ENCODE measurements at places on chromosomes 4 and X.

DNA sequence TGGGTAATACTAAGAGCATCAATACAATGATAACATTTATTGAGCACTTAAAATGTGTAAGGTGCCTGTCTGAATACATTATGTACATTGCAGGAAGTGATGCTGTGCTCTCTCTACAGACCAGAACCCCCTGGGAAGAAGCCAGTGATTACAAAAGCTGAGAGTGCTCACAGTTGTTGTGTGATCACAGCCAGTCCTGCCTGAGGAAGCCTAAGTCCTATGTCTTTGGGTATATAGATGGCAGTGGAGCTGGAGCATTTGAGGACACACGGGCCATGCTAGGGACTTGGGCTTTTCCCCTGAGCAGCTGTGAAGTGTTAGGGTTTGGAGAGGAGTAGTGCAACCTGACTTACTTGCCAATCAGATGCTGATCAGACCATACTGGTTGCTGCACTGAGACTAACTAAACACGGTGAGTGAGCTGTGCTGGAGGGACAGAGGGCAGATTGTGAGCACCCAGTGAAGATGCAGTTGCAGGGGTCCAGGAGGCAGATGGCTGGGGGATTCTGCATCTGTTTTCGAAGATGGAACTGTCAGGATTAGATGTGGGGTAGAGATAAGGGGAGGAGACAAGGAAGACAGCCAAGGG, 60.8 kb upstream of the TBC1D14 start:
- DNase-seq, result no peak

- DNase-seq, result no peak
Observed at GRCh38 chrX:119189595-119189994, 46.5 kb upstream of the PGRMC1 start.

DNA sequence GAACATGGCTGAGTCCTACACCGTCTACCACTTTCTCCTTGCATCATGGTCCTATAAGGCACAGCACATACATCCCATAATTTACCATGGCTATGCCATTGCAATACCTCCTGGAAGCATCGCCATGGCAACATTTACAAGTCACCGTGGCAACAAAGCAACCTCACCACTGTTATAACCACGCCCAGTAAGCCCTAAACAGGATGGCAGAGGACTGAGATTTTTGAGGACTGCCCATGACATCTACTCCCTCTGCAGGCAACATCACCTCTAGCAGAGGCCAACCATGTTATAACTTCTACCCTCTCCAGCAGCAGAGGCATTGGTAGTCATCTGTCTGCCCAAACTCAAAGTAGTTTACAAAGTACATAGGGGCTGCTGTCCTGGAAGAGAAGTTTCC, 29.7 kb downstream of the BCOR start:
- no peak for DNase-seq

DNA sequence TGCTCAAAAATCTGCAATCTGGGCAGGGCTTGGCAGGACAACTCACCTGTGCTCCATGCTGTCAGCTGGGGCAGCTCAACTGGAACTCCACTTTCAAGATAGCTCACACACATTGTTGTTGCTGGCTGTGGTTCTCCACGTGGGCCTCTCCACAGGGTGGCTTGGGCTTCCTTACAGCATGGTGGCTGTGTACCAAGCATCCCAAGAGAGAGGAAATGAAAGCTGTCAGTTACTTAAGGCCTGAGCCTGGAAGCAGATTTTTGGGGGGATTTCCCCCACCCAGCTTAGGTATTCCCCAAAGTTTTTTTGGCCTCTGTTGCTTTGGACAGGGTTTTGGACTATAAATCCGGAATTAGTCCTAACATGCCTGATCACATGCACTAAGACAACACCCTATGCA, 81.0 kb downstream of the BCOR start:
- no peak for DNase-seq

GRCh38 chr4:3790006-3790561, 23.9 kb downstream of the ADRA2C start:
- no peak for DNase-seq

GRCh38 chrX:153873282-153874084, 12.5 kb downstream of the L1CAM start:
- DNase-seq, result no peak

GRCh38 chr4:92789741-92790140, 486.0 kb downstream of the GRID2 start:
- no peak for DNase-seq

GRCh38 chr4:117134386-117134785, 49.0 kb upstream of the TRAM1L1 start:
- DNase-seq, result peak; percentile 3

DNA sequence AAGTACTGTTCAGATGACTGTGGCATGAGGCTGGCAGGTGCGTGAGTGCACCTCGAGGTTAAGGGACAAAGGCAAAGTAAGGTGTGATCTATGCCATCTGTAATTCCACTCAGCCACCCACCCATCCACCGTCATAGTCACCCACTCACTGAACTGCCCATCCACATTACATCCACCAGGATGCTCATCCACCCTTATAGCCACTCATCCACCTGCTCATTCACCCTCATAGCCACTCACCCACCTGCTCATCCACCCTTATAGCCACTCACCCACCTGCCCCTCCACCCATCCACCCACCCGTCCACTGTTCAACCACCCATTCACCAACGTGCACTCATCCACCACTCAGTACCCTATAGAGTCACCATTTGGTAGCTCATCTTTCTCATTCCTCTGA, 64.1 kb upstream of the UXT start:
- DNase-seq, result no peak

DNA sequence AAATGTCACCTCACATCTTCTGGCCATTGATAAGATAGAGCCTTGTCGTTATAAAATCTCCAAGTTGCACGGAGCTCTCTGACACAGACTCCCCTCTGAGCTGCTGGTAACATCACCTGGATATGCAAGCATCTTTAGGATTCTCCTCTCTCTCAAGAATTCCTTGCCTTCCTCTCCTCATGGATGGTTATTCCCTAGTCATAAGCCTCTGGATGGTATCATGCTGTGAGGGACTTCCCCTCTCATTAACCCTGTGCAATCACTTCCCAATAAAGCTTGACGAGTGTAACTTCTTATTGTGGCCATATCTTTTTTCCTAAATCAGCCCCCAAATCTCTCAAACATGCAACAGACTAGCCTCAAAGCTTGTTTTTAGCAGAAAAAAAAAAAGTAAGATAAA, 1057.0 kb upstream of the SLIT2 start:
- no peak for DNase-seq

- no peak for DNase-seq
Observed at GRCh38 chr4:27005501-27005900, 144.9 kb downstream of the STIM2 start.

- DNase-seq, result no peak
Observed at GRCh38 chrX:69314436-69315348, 149.4 kb upstream of the PJA1 start.

DNA sequence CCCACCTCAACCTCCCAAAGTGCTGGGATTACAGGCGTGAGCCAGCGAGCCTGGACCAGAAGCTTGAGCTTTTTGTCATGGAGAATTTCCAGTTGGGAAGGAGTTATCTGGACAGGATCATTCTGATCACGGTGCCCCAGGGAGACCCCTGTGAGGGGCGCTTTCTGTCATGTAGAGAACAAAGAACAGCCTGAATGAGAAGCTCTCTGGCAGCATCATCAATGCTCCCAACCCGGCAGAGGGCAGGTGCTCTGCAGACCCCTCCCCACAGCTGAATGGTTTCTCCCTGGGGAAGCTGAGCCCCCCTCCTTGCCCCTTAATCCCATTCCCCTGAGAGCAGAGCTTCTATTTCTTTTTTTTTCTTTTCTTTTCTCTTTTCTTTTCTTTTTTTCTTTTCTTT, 7.3 kb upstream of the CSF2RA start:
- DNase-seq, result no peak

DNA sequence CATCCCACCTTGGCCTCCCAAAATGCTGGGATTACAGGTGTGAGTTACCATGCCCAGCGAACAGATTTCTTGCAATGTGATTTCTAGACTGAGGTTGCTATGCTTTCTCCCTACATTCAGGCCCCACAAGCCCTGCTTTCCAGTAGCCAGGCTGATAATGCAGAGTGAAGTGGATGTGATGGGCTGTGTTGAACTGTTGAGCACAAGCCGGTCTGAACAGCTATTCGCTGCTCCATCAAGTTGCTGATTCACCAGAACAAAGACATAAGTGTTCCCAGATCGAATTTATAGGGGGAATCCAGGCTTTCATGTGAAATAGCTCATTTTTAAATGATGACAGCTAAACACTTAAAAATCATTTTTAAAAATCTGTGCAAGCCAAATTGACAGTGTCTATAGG, 8.0 kb downstream of the NIPAL1 start:
- no peak for DNase-seq

DNA sequence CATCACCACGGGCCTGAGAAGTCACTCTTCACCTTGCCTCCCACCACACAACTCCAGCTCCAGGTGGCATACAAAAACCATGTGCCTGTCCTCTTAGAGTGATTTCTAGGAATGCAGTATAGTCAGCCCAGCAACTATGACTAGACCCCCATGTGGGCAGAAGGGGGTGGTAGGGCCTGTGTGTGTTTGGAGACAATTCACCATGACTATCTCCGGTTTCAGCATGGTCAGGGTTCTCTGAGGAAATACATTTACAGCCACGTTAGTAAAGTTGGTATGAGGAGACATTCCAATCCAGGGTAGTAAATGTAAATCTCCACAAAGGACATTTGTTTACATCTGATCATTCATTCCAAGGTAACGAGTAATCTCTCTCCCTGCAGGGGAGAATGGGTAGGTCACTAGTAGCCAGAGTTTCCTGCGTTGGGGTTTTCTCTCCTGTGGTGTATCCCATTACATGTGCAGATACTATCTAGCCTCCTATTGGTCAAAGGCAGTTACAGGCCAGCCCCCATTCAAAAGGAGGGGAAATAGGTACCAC, 4.2 kb upstream of the MTMR1 start:
- DNase-seq, result no peak

DNA sequence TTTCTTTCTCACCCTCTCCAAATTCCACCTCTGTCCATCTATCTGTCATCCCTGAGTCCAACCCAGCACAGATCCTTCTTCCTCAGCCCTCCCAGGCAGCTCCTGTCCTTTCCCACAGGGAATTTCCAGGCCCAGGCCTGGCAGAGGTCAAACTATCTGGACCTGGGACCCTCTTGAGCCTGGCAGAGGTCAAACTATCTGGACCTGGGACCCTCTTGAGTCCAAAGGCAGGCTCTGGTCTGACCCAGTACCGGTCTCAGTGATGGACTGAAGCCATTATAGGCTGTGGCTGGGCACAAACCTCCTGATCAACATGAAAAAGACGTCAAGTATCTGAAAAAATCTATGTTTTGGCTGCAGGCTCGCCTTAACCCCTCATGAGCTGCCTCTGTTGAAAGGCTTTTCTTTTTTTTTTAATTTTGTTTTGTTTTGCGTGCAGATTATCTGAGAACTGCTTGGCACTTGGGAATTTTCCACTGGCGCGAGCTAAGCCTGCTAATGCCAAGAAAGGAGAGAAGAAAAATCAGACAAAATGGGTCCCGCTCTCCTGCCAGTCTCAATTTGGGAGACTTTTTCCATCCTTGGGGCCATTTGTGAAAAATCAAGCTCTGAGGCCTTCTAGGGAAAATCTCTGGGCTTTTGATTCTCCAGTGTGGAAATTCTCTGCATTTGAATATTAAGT, 31.2 kb downstream of the MSX1 start:
- no peak for DNase-seq

DNA sequence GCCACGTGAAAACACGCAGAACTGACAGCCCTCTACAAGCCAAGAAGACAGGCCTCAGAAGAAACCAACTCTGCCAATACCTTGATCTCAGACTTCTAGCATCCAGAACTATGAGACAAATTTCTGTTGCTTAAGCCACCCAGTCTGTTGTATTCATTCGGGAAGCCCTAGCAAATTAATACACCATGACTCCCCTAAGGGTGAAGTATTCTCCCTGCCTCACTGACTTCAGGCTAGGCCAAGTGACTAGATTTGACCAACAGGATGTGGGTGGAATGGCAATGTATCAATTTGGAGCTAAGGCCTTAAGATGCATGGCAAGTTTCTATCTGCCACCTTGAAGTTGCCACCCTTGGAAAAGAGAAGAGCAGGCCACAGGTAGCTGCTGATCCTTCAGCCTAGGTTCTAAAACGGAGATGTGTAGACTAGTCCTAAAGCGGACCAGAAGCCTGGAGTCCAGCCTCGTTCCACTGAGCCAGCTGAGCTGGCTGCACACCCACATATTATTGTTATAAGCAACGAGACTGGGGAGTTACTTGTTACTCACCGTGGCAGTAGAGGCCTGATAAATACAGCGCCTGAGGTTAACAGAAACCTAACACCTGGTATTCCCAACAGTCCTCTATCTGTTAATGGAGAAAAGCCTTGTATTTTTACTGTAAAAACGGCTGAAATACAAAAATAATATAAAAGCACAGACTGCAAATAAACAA, 16.4 kb downstream of the SCARB2 start:
- DNase-seq, result no peak

DNA sequence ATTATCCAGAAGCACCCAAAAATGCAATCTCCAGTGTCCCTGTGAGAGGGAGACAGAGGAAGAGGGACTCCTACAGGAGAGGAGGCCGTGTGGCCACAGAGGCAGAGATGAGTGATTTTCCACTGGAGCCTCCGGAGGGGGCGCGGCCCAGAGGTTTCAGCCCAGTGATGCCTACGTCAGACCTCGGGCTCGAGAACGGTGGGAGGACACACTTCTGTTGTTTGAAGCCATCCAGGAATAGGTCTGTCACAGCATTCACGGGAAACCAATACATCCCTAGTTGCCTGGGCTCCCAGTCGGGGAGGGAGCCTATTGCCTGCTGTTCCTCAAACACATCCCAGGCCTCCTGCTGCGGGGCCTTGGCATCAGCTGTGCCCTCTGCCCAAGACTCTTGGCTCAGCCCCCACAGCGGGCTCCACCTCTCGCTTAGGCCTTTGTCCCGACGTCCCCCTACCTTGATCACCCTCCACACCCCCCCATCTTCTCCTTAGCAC, 39.2 kb upstream of the HMX1 start:
- DNase-seq, result peak; percentile 0

GRCh38 chr4:178632415-178632814, 1190.2 kb upstream of the AGA start:
- no peak for DNase-seq

DNA sequence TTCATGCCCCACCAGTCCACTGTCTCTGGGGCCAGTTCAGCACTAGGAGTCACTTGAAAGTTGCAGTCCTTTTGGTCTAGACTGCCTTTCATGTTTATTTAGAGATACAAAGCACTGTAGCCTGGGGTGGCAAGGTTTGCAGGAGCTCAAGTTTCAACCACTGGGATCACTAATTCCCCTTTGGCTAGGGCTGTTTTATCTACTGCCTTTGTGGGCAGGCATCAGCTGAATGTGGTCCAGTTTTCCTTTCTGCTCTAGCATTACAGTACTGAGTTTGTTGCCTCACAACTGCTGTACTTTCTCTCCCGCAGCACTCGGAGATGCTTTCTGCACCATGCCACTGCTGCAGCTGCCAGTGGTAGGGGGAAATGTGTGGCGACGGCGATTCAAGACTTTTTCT, 222.3 kb upstream of the HDX start:
- DNase-seq, result no peak

GRCh38 chr4:99091216-99091575, 2.6 kb upstream of the ADH5 start:
- no peak for DNase-seq

GRCh38 chrX:77900688-77901087, 1.4 kb downstream of the COX7B start:
- DNase-seq, result no peak
